Stimulated activated CD8-positive, alpha-beta memory T cell treated with anti-CD3 and anti-CD28 coated beads, Interleukin-4, amount 100 ng/mL, for 1 hour (primary cell): ENCODE measurements at places on chromosomes 5 and 9.

GRCh38 chr5:149177911-149178565 is 36.7 kb downstream of the ABLIM3 start:
- DNase-seq: no peak

- no peak for DNase-seq
Measured at GRCh38 chr9:108197899-108198298, 657.9 kb downstream of the ACTL7B start.

DNA sequence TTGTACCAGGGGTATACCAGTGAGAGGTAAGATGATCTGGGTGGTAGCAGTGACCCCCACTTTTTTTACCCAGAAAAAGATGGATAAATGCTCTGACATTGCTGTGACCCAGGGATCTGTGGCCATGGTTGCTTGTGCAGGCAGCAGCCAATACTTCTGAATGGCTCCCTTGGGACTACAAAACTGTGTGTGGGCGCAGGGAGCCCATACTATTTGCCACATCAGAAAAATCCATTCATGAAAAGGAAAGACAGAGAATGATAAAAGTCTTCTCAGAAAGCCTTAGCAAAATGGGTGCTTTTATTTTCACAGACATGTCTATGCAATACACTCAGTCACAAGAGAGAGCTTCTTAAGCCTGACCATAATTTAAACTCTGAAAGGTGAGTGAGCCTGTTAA is 37.3 kb upstream of the ALDOB start:
- DNase-seq: no peak

- no peak for DNase-seq
Measured at GRCh38 chr9:80928697-80929096, 760.6 kb downstream of the TLE1 start.

- no peak for DNase-seq
Measured at GRCh38 chr9:4491626-4491975, 1.3 kb downstream of the SLC1A1 start.

DNA sequence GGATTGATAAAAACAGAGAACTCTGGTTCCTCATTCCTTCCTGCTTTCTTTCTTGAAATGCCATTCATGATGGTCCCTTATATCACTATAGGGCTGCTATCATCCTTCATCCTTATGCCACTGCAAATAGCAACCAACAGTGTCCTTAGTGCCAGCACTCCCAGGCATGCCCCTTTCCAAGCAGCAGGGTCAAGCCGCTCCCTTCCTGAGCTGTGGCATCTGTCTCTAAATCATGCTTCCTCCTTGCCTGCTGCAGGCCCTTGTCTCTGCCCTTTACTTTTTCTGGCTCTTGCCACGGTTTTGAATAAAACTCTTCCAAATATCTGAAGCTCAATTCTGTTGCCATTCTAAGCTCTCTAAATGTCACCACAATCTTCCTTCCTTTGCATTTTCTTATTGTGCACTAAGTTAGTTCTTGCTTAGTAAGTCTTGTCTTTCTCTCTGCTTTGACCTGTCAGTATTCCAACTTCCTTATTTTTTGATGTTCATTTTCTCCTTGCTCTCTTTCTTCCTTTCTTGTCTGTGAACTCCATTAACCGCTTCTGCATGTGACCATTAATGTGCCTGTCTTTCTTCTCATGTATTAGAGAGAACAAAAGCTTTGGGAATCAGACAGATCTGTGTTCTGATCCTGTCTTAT is 19.9 kb downstream of the TLR4 start:
- DNase-seq: no peak

DNA sequence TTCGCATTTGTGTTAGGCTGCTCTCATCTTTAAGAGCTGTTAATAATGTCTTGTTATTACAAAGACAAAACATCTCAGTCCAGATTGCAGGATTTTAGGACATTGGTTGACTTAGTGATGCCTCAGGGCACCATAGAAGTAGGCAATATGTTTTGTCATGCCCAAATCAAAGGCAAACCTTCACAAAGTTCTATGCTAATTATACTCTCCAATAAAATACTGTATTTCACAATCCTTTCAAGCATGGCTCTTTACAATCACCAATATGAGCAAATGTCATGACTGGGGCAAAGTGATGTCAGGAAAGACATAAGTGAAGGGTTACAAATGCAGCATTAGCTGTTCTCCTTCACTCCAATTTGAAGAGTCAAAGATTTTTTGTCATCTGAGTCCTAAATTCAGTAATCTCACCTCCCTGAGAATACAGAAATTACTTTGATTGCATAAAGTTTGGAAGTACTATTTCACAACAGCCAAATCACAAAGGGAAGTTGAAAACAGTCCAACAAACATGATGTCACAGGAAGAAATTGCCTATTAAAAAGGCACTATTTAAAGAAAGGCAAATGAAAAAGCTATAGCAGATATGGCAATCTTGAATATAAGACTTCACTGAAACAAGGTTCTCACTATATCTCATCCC is 303.2 kb downstream of the PRR16 start:
- DNase-seq: no peak
